C1 segment of cervical spinal cord (tissue), 14 donors: ENCODE measurements at places on chromosomes 5 and 9.

DNA sequence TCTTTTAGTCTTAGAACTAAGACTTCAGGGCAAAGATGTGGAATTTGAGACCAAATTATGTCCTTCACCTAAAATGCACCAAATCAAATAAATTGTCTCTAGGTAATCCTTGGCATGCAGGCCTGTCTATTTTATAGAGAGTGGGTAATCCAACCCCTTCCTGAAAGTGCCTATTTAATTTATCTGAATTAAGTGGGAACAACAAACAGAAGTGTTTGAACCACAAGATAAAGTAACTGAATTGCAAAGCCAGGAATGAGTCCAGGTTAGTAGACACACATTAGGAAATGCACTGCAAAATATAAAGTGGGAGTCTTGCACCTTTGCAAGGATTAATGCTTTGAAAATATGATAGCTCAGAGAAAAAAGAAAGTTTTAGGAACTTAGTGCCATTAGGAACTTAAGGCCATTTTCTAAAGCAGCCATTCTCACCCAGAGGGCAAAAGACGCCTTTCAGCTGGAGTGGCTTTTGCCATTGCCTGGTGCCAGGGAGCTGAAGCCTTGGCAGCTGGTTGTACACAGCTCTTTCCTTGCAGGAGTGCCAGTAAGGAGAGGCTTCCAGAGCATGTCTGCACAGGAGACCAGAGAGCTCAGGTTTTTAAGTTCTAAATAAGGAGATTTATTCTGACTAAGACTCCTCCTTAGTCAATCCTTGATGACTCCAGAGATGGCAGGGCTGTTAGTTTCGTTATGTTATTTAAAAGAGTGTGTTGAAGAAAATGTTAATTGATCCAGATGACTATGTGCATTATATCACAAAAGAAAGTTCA, 151.7 kb upstream of the ELL2 start:
- DNase-seq: no peak

- no peak for DNase-seq
These were observed 243.7 kb downstream of the SEMA5A start for GRCh38 chr5:9302218-9302617.

GRCh38 chr5:63286724-63287123, 675.5 kb downstream of the HTR1A start:
- DNase-seq: no peak

- DNase-seq: no peak
These were observed 15.9 kb downstream of the RNF44 start for GRCh38 chr5:176521286-176521685.

DNA sequence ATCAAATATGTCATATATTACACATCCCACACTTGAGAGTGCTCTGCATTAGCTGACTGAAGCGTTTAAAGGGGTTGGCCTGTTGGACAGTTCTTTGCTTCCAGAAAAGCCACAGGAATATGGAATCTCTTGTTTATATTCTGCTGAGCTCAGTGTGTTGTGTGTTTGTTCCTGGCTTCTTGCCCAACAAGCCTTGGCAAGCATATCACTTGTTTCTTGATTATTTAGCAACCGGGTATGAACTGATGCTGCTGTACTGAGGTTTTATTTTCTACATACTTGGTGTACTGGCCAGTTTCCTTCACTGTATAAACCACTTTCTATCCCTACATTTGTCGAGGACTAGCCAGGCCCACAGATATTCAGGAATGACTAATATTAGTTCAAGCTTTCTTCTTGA, 378.9 kb downstream of the KCTD16 start:
- no peak for DNase-seq

- DNase-seq: no peak
These were observed 440.5 kb downstream of the BRINP1 start for GRCh38 chr9:118928722-118929121.

GRCh38 chr5:39217365-39218281, 1.7 kb downstream of the FYB1 start:
- DNase-seq: no peak

DNA sequence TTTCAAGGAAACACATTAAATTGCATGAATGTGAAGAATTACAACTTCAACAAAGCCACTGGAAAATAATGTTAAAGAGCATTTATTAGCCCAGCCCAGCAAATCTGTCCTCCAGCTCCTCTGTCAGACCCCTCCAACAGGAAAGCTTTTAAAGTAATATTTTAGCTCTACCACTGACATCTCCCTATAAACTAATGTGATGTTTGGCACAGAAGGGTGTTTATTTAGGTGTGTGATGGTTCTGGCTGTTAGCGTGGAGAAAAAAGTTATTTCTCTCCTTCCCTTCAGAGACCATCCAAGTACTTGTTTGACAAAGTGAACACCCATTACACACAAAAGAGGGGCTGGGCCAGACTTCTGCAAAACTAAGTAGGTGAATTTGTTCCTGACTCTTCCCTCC, 111.9 kb upstream of the TARS1 start:
- DNase-seq: no peak

- DNase-seq: no peak
These were observed 61.1 kb downstream of the LMNB1 start for GRCh38 chr5:126837906-126838539.

- DNase-seq: no peak
These were observed 203.7 kb downstream of the NXNL2 start for GRCh38 chr9:88738709-88739108.

GRCh38 chr5:59607138-59607765, 286.3 kb downstream of the PDE4D start:
- no peak for DNase-seq

- no peak for DNase-seq
These were observed 32.3 kb upstream of the ORM1 start for GRCh38 chr9:114290561-114290986.

DNA sequence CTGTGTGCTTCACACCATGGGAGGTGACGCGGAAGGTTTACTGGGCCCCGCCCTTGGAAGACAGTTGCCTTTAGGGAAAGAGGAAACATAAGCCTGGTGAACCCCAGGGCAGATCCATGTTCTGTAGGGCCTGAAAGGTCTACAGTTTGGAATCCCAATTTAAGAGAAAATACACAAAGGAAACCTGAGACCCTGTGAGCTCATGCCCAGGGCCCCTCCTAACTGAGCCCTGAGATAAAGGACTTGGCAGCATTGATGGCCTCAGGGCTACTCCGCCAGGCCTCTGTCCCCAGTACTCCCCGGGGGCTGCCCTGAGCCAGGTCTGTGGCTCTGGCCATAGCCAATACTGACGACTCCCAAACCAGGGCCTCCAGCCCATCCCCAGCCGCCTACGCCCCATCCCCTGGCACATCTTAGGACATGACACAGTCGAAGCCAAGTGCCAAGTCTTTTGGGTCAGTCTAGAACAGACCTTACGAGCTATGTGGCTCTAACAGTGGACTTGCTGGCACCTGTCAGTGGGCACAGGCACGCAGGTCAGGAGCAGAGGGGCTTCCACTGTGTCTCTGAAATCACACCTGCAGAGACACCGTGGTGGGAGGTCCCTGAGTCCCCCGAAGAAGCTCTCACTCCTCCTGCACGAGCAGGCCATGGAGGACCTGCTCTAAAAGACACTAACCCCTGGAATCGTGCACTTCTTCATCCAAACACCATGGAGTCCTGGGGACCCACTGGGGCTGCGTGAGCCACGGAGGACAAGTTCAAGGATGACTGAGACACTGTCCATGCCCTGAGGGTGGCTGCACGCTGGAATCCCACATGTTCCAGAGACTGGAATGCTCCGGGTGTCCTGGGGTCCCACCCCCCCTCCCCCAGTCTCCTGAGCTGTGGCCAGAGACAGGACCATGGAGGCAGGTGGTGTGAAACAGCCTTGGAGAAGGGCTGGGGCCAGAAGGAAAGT, 40.3 kb upstream of the BARHL1 start:
- no peak for DNase-seq

- no peak for DNase-seq
These were observed 42.0 kb downstream of the SUB1 start for GRCh38 chr5:32627219-32627870.

- DNase-seq: no peak
These were observed 111.9 kb upstream of the EFNA5 start for GRCh38 chr5:107782561-107783169.

GRCh38 chr5:71949772-71950171, 157.5 kb upstream of the MAP1B start:
- no peak for DNase-seq

DNA sequence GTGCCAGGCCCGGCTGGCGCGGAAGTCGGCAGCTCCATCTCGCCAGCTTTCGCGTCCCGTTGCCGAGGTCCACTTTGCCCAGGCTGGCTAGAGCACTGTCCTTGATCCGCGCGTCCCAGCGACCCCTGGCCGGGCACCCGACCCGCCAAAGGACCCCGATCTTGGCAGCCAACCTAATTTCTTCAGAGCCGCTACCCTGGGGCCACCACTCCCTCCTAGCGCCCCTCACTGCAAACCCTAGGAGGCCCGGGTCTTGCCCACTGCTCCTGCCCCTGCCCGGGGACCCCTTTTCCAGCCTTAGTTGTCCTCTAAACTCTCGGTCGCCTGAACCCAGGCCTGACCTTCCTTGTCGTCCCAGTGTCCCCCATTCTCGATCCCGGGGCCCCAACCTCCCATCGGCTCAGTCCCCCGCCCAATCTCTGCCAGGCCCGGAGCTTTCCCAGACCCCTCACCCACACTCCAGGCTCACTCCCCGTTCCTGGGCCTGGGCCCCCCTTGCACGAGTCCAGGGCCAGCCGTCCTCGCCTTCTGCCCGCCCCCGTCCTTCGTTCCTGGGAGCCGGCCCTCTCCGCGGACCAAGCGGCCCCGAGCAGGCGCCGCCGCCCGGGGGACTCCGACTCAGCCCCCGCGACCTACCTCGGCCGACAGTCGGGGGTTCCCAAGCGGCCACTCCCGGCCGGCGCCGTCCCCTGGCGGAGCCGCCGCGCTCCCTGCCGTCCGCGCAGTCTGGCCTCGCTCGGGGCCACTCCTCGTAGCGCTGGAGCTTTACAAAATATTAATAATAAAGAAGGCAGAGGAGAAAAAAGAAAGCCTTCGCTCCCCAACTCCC, 701 bp upstream of the LMX1B start:
- no peak for DNase-seq

GRCh38 chr9:112315331-112316257, 17.8 kb downstream of the PTBP3 start:
- DNase-seq: no peak

DNA sequence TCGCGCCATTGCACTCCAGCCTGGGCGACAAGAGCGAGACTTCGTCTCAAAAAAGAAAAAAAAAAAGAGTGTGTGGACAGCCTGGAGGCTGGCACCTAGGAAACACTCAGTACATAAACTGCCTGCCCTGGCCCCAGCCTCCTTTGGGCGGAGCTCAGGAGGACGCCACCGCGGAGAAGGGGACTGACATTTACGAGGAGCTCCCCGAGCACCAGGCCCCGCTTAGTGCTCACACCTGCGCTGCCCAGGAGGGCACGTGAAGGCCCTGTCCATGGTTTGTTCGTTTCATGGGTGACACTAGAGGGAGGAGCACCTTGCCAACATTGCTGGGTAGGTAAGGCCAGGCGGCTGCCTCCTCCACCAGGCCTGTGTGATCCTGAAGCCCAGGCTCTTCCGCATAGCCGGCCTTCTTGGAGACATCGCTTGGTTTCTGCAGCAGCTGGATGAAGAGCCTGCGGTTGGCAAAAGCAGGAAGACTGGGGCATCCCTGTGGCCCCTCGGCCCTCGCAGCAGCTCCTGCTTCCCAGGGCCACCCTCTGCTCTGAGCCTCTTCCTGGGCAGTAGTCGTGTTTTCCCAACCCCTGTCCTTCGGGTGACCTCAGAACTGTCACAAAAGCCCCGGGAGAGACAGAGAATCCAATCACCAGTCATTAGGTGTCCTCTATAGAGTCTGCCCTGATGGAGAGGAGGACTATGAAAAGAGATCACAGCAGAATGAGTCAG, 26.2 kb upstream of the LAMC3 start:
- no peak for DNase-seq

- DNase-seq: no peak
These were observed 72.4 kb upstream of the ADAMTS2 start for GRCh38 chr5:179417696-179418095.

DNA sequence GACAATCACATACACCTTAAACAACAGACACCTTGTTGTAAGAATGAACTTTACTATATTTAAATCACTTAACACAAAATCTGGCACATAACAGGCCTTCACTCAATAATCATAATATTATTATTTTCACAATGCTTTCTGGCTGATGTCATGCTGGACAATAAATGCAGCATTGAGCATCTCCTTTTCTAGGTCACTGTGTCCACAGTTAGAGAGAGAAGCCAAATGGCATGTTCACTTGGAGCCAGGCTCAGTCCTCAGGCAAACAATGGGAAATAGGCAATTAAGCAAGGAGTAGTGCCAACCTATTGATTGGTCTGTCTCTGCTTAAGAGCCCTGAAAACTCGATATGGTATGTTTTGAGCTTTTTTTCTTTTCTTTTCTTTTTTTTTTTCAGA, 50.6 kb upstream of the KLF4 start:
- DNase-seq: no peak

DNA sequence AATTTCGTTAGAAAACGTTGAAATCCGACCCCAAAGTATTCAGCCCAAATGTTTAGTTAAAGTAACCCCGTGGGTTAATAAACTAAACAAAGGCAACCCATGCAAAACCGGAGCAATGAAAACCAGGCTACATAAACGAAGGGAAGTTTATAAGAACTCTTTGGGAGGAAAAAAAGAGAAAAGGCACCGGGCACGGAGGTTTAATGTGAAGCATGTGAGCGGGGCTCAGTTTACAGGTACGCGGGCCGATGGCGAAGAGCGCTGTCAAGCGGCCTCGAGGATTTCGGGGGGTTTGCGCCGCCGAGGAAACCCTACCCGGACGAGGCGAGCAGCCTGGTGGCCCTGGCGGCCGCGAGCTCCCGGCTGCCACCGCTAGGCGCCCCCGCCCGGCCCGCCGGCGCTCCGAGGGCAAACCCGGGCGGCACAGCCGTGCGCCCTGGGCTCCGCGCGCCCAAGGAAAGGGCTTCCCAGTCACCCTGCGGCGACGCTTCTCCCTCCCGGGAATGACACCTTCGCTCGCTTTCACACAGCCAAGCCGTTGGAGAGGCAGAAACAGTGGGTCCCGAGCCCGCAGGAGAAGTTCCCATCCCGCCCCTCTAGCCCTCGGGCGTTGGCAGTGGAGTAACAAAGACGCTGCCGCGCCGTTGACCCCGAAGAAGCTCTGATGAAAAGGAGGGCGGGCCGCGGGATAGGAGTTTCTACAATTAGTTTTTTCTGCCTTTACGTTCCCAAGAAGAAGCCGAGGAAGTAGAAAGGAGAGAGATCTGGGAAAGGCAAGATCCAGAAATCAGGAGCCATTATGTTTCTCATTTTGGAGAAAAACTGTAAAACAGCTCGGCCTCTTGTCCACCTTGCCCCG, 126.0 kb downstream of the TMEM174 start:
- DNase-seq: no peak

- DNase-seq: no peak
These were observed 163.3 kb downstream of the GIN1 start for GRCh38 chr5:102956599-102956998.

DNA sequence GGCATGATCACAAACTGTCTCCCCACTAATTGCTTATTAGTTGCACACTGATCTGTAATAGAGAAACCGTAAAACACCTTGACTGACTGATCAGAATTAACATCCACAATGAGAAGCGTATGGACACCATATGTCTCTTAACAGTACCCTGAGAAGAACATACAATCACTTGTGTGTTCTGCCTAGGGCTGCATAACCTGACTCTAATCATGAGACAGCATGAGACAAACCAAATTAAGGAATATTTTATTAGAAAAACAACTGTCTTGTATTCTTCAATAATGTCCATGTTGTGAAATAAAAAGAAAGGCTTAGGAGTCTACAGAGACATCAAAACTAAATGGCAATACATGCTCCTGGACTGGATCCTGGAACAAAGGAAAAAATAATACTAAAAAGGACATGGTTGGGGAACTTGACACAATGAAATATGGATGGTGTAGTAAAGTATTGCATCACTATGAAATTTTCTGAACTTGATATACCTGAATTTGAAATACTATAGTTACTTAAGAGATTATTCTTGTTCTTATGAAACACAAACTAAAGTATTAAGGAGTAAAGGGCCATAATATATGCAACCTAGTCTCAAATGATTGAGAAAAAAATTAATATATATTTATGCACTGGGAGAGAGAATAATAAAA, 162.1 kb downstream of the CWC27 start:
- no peak for DNase-seq
